HFFc6 (cell line): ENCODE measurements at places on chromosomes 5 and 9.
A peak's percentile ranks its signal among the peaks of the same experiment; 100 is the strongest.

DNA sequence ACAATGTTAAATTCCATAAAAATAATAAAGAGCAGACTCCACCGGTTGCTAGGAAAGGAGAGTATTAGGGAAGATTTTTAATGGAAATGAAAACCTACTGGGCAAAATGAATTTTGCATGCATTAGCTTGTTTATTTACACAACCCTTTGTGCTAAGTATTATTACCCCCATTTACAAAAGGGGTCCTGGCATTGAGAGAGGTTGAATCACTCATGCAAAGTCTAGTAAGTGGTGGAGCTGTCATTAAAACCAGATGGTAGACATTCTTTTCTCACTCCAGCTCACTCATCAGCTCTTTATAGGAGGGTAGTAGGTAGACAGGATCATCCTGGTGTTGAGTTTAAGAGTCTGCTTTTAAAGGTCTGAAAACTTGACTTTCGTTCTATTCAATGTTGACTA, 395.1 kb downstream of the PLK2 start:
- peak; percentile 22 for DNase-seq

- DNase-seq, result no peak
These were observed 308.5 kb downstream of the ADGRV1 start for GRCh38 chr5:90866915-90867731.

- DNase-seq, result no peak
These were observed 52.3 kb upstream of the MTAP start for GRCh38 chr9:21750021-21750735.

GRCh38 chr9:123406691-123407216, 50.8 kb downstream of the CRB2 start:
- DNase-seq, result no peak

DNA sequence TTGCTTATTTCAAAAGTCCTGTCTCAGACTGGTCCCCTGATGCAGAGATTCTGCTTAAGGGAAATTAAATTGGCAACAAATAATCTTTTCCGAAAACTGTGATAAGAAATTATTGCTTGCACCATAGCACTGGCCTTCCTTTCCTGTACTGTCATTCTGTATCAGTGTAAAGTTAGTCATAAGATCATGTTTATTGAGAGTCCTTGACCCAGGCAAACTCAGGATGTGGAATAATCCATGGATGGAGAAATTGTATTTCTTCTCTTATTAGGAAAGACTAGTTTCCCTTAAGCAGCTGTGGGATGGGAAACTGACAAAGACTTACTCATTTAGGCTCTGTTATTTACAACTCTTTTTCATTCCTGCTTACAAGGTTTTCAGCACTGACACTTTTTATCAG, 83.0 kb upstream of the RANBP6 start:
- DNase-seq, result peak; percentile 1

- no peak for DNase-seq
These were observed 83.8 kb downstream of the SEMA5A start for GRCh38 chr5:9462109-9462508.

GRCh38 chr9:74404620-74405019, 92.5 kb upstream of the RORB start:
- DNase-seq, result no peak

GRCh38 chr9:127613583-127613954, 1.5 kb downstream of the STXBP1 start:
- DNase-seq, result no peak

- DNase-seq, result no peak
These were observed 118.7 kb upstream of the ADAMTS16 start for GRCh38 chr5:5021436-5021835.

DNA sequence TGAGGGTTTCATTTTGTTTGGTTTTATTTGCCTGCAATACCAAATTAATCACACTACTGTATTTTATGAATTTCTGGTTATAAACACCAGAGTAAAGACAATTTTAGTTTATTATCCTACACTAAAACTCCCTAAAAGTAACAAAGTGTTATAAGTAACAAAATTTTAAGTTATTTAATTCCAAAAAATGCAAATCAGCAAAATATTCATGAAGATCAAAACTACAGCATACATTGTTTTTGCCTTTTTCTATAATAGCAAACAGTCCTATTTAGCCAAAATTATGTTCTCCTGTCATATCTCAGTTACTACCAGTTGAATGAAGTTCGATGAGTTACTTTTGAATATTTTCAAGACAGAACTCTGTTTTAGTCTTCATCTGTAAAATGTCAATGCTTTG, 132.7 kb upstream of the CYLC2 start:
- no peak for DNase-seq

DNA sequence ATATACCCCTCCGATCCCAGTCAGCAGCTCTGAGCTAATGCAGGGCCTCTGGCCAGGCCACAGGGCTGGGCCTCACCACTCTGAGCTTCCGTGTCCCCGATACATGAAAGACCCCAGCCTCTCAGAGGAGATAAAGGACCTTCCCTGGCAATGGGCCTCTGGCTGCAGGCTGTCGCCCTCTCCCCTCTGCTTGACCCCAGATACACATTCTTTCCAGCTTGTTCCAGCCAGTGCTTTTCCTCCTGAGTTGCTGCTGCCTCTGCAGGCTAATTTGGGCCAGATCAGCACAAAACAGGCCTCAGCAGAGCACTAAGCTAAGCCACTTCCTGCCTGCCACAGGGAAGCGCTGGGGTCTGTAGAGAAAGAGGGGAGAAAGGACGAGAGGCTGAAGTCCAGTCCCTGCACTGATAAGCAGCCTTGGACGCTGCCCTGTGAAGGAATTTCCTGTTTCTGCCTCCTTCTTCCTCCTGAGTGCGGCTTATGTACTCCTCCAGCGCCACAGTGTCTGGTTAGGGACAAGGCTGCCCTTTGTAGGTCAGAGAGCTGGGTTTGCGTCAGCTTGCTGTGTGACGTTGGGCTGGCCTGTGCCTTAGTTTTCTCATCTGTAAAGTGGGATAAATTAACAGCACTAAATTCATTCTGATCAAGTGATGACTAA, 73.0 kb upstream of the IL17B start:
- no peak for DNase-seq

GRCh38 chr5:18534119-18534518, 899.9 kb downstream of the TAF11L14 start:
- no peak for DNase-seq

GRCh38 chr5:78808380-78808779, 159.8 kb upstream of the LHFPL2 start:
- no peak for DNase-seq

- no peak for DNase-seq
These were observed 164.0 kb downstream of the ARL15 start for GRCh38 chr5:54146390-54146789.

DNA sequence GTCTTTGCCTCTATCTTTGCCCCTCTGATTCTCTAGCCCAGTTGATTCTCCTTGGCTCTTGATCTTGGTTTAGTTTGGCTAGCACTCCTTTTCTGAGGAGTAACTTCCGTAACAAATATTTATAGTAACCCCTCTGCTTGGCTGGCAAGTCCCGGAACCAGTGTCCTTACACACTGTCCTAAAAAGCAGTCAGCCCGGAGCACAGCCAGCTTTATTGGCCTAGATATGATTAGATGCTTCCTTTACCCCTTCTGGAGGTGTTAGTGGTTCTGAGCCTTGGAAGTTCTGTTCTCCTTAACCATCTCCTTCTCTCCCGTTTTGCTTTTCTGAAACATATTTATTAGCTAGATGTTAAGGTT, 17.0 kb upstream of the MSMP start:
- DNase-seq, result no peak

DNA sequence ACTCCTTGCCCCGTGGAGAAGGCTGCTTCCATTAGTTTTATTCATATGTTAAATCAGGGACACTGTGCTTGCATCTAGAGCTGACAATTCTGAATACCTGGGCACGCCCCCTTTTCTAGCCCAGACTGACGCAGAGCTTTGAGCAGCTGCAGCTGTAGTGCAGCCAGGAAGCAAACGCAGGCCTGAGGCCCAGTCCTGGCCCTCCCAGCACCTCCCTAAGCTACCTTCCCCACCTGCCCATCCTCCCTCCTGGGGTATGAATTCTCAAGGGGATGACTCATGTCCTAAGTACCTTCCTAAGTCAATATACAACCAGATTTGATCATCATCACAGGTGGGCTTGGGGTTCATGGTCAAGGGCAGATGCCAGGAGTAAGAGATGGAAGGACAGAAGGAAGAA, 3.5 kb downstream of the PHF19 start:
- no peak for DNase-seq

GRCh38 chr5:175652741-175653663, 4.9 kb upstream of the HRH2 start:
- no peak for DNase-seq

DNA sequence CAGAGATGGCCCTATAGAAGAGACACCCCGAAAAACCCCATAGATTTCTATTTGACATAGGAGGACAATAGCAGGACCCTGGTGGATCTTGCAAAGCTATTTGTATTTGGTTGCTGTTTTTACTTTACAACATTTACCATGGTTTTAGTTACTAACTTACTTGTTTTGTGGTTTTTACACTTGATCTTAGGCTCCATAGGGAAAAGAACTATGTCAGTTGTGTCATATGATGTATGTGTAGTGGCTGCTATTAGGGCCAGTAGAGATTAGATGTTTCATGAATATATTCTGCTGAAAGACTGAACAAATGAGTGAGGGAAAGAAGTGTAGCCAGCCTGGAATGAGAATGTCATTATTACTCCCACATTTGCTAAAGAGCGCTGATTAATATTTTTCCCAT, 388.1 kb downstream of the SEMA5A start:
- DNase-seq, result no peak

DNA sequence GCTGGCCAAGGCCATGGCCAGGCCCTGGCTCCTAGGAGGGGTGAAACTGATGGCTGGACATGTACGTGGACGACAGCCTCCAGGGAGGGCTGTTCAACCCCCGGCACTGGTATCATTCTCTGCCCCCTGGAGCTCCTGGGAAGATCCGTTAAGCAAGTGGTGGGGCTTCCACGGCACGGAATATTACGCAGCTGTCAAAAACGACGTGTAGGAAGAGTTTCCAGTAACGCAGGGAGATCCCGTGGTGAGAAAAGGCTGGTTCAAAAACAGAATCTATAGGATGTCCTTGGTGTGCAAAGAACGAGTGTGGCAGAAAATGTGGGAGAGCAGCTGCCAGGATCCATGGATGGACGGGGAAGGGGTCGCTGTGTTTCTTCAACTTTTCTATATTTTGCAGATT, 36.3 kb upstream of the TMEM250 start:
- no peak for DNase-seq

- DNase-seq, result no peak
These were observed 93.9 kb downstream of the ZSWIM6 start for GRCh38 chr5:61425918-61426317.

GRCh38 chr5:109859537-109859936, 169.8 kb downstream of the MAN2A1 start:
- no peak for DNase-seq

- no peak for DNase-seq
These were observed 140.1 kb downstream of the DOCK2 start for GRCh38 chr5:169777159-169777558.

GRCh38 chr9:14455243-14455642, 141.3 kb upstream of the NFIB start:
- DNase-seq, result no peak

DNA sequence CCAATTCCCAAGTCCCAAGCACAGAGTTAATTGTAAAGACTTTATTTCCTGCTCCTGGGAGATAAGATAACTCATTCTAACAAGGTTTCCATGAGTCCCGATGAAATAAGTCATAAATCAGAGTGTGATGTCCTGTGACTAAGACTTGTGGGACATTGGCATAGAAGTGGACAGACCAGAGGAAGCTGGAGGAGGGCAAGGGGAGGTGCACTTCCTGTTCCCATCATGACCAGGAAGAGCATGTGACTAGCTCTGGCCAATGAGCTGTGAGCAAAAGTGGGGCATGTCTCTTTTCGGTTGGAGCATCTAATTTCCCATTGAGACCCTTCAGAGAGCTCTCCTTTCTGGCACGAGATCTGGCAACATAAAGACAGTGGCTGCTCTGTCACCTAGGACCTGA, 100.4 kb downstream of the ZNF354C start:
- peak; percentile 10 for DNase-seq

GRCh38 chr9:110958847-110959246, 79.4 kb downstream of the LPAR1 start:
- no peak for DNase-seq

DNA sequence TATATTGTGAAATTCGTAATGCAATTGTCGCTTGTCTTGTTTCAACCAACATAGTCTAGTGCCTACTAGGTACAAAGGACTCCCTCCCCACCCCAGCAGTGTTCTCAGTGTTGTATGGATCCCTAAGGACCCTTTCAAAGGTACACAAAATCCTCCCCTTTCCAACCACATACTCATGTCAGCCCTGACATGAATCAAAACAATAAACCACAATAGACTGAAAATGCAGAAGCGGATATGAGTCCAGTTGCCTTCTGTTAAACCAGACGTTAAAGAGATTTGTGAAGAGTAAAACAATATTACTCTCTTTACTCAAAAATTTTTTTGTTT, 82.4 kb upstream of the IFNK start:
- DNase-seq, result no peak

DNA sequence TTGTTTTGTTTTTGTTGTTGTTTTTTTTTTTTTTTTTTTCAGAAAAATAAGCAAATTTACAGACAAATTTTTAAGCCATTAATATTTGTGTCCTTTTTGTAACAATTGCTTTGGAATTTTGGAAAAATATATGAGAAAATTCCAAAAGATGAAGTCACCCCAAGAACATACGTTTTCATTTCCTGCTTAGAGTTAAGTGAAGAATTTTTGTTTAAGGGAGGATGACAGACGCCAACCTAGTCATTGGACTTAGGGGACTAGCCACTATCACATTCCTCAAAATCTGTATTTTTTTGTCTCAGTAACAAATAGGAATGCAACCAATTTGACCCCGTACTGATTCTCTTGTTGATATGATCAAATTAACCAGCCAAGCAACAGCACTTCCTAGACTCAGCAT, 433.9 kb upstream of the SLC30A5 start:
- peak; percentile 33 for DNase-seq

GRCh38 chr5:53362521-53362941, 117.9 kb upstream of the FST start:
- peak; percentile 99 for DNase-seq

DNA sequence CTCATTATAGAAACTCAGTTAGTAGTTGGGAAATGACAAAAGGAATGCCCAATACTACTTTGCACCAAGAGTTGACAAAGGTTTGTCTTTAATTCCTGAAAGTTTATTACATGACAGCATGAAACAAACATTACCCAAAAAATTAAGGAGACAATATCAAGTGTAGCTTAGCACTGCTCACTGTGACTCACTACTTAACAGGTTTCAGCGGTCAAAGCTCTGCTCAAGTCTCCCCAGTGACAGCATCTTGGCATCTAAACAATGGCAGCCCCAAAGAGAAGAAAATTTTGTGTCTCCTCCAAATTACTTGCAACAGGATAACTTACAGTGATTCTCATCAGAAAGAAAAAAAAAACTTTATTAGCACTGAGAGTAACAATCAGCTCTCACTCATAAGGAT, 1030.2 kb downstream of the EFNA5 start:
- DNase-seq, result no peak

GRCh38 chr5:124789104-124789605, 42.7 kb upstream of the ZNF608 start:
- DNase-seq, result no peak

- DNase-seq, result no peak
These were observed 587 bp downstream of the OR2Y1 start for GRCh38 chr5:180739271-180739670.

GRCh38 chr9:92635760-92636159, 34.2 kb downstream of the IPPK start:
- no peak for DNase-seq

GRCh38 chr5:72427016-72427415, 80.2 kb downstream of the ZNF366 start:
- DNase-seq, result no peak

GRCh38 chr5:55997742-55998351, 3.1 kb upstream of the IL6ST start:
- DNase-seq, result peak; percentile 60
